H1 (cell line): ENCODE measurements at places on chromosomes 11 and 22. TPM values are rescaled to one million over a fixed set of nuclear protein-coding genes. Genes with fewer than 3 reads are reported as not detected.

DNA sequence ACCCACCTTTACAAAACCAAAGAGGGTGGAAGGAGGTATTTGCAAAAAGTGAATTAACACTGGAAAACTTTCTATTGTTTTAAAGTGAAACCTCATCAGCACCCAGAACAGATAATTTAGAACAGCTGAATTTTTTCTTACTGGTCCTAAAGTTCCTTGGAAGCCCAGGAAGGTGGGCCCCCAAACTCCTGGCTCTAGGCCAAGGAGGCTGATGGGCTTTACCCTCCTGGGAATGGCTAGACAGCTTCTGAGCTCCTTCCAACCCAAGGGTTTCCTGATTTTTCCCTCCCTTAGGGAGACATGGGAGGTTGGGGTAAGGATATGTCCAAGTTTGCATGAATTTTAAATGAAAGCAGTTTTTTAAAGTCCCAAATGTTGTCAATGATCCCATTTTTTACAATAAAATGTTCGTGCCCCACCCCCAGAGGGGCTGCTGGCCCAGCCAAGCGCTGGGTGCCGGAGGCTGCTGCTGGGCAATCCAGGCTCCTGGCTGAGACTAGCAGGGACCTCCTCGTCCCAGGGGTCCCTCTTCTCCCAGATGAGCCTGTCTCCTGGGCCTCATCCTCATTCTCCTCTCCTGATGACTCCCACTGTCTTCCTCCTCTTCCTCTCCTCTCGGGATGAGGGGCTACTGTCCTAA is 28.4 kb downstream of the RELT start:
- no peaks in the 10 kb centered on the region; the same call in 1 of the 2 replicates for H3K36me3 ChIP-seq
- no peak for DNase-seq
- H3K27me3 ChIP-seq, result no peaks in the 10 kb centered on the region
- H3K4me1 ChIP-seq, result peaks cover 2% of the 10 kb centered on the region

CASP5 gene
- not detected in 2 replicates for total RNA-seq

DNA sequence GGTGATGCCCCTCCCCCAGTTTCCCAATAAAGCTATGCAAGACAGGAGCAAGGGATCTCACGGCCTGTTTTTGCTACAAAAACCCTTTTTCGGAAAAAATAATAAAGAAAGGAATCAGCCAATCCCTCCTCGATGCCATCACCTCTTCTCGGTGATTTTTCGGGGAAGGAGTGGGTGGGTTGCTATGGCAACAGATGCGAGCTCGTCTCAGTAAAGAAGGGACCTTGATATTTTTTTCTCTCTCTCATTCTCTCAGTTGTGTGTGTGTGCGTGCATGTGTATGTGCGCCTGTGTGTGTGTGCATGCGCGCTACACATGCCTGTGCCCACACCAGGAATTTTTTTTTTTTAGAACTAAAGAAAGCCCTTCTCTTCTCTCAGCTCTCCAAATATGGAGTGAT is 3.8 kb upstream of the NPAS4 start:
- peaks cover 24% of the 10 kb centered on the region for H3K4me1 ChIP-seq
- no peak for DNase-seq
- peaks cover 28% of the 10 kb centered on the region for H3K27me3 ChIP-seq
- no peak overlapping the region for H3K4me3 ChIP-seq

DNA sequence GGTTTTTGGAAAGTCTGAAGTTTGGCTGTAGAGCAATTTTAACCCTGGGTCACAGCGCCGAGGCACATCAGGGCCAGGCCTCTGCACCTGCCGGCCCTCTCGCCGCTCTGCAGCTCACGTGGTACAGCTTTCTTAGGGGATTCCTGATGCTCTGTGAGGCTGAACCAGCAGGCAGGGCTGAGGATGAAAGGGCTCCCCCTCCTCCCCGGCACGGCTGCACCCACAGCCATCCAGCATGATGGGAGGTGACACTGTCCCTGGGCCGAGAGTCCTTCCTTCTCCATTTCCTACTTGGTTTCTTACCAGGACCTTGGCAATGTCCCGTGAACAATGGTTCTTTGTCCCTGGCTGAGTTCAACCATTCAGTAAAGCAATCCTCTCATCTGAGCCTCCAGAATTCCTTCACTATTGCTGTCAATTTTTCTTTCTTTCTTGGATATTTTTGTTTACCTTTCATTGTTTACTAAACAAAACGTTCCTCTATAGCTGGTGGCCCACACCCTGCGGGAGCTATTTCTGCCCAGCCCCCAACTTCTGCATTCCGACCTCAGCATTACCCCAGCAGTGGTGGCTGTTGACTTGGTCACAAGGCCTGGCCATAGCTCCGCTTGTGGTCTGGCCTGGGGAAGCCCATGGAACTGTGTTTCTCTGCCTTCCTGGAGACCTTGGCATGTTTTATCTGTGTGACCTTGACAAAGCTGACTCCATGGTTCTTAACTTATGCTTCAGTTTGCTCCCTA is 172.8 kb upstream of the B3GAT1 start:
- H3K4me1 ChIP-seq, result no peaks in the 10 kb centered on the region
- H3K36me3 ChIP-seq, result no peaks in the 10 kb centered on the region
- no peaks in the 10 kb centered on the region; the same call in 1 of the 2 replicates for H3K27me3 ChIP-seq

DNA sequence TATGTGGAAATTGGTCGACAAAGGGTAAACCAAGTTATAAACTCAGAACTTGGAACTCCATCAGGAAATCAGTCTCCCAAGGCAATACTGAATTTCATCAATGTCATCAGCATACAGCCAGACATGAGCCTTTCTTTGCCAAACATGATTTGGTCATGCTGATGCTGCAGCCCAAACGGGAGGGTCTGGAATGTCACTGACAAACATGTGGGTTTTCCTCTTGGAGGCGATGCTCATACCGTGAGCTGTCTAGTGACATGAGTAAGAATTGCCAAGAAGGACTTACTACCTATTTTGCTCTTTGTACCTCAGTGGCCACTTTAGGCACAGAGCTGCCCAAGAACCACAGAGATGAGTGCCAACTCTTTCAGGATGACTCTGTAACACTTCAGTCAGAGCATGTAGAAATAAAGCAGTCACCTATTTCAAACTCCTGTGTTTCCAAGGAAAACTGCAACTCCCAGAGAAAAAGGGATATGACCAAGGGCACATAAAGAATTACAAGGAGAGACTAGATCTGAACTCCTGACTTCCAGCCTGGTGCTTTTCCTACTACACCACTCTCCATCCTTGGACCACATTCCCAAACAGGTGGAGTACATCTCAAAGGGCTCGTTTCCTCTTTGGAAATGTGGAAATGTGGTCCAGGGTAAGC is 24.3 kb upstream of the MRGPRX2 start:
- H3K27ac ChIP-seq, result no peak overlapping the region
- H3K4me3 ChIP-seq, result no peak overlapping the region
- no peaks in the 10 kb centered on the region for H3K27me3 ChIP-seq

ANGPTL5 gene
- not detected in 2 replicates for total RNA-seq

SCO2 gene
- total RNA-seq, result 2.2 TPM in 1 of 2 replicates, not detected in the other

DNA sequence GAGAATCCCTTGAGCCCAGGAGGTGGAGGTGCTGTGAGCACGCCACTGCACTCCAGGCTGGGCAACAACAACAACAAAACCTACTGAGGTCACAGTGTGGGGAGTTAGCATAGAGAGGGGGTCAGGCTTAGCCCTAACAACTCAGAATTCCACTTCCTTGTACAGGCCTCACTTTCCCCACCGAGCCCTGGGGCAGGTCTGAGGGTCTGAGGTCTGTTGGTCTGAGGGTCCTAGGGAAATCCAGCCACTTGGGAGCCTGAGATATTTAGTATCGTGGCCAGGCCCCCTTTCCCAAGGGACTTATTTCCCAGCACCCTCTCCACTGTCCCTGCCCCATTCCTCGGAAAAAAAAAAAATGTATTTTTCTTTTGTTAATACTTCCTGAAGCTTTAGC is 34.8 kb upstream of the HORMAD2 start:
- H3K36me3 ChIP-seq, result no peaks in the 10 kb centered on the region
- no peak overlapping the region for H3K27ac ChIP-seq
- no peaks in the 10 kb centered on the region for H3K4me1 ChIP-seq
- H3K27me3 ChIP-seq, result no peaks in the 10 kb centered on the region
- DNase-seq, result no peak
- no peak overlapping the region for H3K4me3 ChIP-seq

GRCh38 chr11:73382183-73382582 is 6.0 kb downstream of the RELT start:
- H3K27ac ChIP-seq, result no peak overlapping the region
- H3K36me3 ChIP-seq, result no peaks in the 10 kb centered on the region
- H3K4me1 ChIP-seq, result no peaks in the 10 kb centered on the region
- no peak overlapping the region for H3K4me3 ChIP-seq

OR10G4 gene
- total RNA-seq, result not detected in 2 replicates

METTL15 gene
- total RNA-seq, result 10.5 and 11.1 TPM in 2 replicates

- DNase-seq, result no peak
- no peak overlapping the region for H3K4me3 ChIP-seq
- H3K27ac ChIP-seq, result no peak overlapping the region
These were observed 7.9 kb upstream of the AGBL2 start for GRCh38 chr11:47723041-47723440.

SCGB1A1 gene
- total RNA-seq, result not detected in 2 replicates

GRCh38 chr11:65539744-65540289 is 14.9 kb downstream of the SCYL1 start:
- H3K4me1 ChIP-seq, result peaks cover 9% of the 10 kb centered on the region
- no peak overlapping the region for H3K27ac ChIP-seq
- peak overlapping the region; percentile 68 for H3K4me3 ChIP-seq
- peak; percentile 89 for DNase-seq
- H3K36me3 ChIP-seq, result no peaks in the 10 kb centered on the region; the same call in 1 of the 2 replicates

- peaks cover 22% of the 10 kb centered on the region for H3K36me3 ChIP-seq
- H3K27me3 ChIP-seq, result no peaks in the 10 kb centered on the region
- no peak overlapping the region for H3K27ac ChIP-seq
- DNase-seq, result no peak
- H3K4me1 ChIP-seq, result no peaks in the 10 kb centered on the region
- H3K4me3 ChIP-seq, result no peak overlapping the region
These were observed 35.0 kb downstream of the HIRA start for GRCh38 chr22:19396561-19396933.

KDM4E gene
- total RNA-seq, result not detected in 2 replicates

GRCh38 chr22:31893460-31893859 is 50.9 kb upstream of the YWHAH start:
- no peaks in the 10 kb centered on the region for H3K36me3 ChIP-seq
- H3K27me3 ChIP-seq, result no peaks in the 10 kb centered on the region
- no peak overlapping the region for H3K27ac ChIP-seq
- no peak overlapping the region for H3K4me3 ChIP-seq

SMIM35 gene
- not detected in 2 replicates for total RNA-seq

FAM227A gene
- 3.8 and 3.9 TPM in 2 replicates for total RNA-seq

OR8H1 gene
- total RNA-seq, result not detected in 2 replicates

DNA sequence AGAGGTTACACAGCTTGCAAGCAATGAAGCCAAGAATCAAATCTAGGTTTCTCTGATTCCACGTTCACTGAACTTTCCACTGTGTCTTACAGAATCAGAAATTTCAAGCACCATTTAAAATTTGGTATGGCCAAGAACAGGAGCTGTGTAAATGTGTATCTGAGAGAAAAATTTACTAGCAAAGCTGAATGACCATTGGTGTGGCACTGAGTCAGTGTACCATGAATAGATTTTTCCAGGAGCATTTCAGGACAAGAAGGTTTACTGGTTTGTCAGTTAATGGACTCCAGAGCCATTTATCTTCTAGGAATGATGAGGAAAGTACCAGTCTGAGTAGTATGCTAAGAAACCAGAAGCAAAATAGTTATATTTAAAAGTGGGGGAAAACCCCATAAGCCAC is 269.4 kb upstream of the FAT3 start:
- no peak overlapping the region for H3K27ac ChIP-seq
- no peak for DNase-seq
- H3K4me1 ChIP-seq, result no peaks in the 10 kb centered on the region
- no peaks in the 10 kb centered on the region for H3K27me3 ChIP-seq
- H3K4me3 ChIP-seq, result no peak overlapping the region
- no peaks in the 10 kb centered on the region for H3K36me3 ChIP-seq

GRCh38 chr11:61587541-61587941 is 6.7 kb upstream of the SYT7 start:
- H3K27ac ChIP-seq, result no peak overlapping the region
- H3K27me3 ChIP-seq, result no peaks in the 10 kb centered on the region
- H3K4me3 ChIP-seq, result peak overlapping the region; percentile 40
- peaks cover 18% of the 10 kb centered on the region for H3K4me1 ChIP-seq
- DNase-seq, result no peak

GRCh38 chr11:11923828-11924227 is 82.1 kb downstream of the USP47 start:
- no peaks in the 10 kb centered on the region for H3K36me3 ChIP-seq
- no peaks in the 10 kb centered on the region for H3K4me1 ChIP-seq
- no peak for DNase-seq
- H3K27ac ChIP-seq, result no peak overlapping the region

- H3K4me3 ChIP-seq, result peak overlapping the region; percentile 97
- no peak for DNase-seq
- H3K27me3 ChIP-seq, result no peaks in the 10 kb centered on the region
- no peaks in the 10 kb centered on the region; the same call in 1 of the 2 replicates for H3K36me3 ChIP-seq
These were observed 1.1 kb upstream of the DDX6 start for GRCh38 chr11:118791961-118792569.

DNA sequence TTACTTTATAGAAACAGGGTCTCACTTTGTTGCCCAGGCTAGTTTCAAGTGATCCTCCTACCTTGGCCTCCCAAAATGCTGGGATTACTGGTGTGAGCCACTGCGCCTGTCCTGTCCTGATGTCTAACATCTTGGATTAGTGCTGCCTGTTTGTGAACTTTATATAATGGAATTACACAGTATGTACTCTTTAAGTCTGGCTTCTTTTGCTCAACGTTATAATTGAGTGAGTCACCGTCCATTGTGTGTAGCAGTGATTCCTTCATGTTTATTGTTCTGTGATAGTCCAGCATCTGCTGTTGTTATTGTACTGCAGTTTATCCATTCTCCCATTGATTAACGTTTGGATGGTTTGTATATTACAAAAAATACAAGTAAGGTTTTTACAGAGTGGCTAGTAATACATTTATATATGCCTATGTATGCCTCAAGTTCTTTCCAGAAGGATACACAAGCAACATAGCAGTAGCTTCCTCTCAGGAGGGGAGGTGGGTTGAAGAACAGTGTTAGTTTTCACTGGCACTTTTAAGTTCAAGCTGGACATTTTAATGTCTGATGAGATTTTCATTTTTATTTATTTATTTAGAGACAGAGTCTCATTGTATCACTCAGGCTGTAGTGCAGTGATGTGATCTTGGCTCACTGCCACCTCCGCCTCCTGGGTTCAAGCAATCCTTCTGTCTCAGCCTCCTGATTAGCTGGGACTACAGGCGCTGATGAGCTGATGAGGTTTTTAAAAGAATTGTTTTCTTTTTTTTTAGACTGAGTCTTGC is 25.2 kb upstream of the MICALL1 start:
- peaks cover 34% of the 10 kb centered on the region for H3K36me3 ChIP-seq
- DNase-seq, result no peak
- H3K4me1 ChIP-seq, result no peaks in the 10 kb centered on the region
- H3K27ac ChIP-seq, result no peak overlapping the region

- no peak for DNase-seq
- no peak overlapping the region for H3K4me3 ChIP-seq
- no peaks in the 10 kb centered on the region for H3K27me3 ChIP-seq
- no peaks in the 10 kb centered on the region for H3K36me3 ChIP-seq
These were observed 17.4 kb downstream of the LSP1 start for GRCh38 chr11:1870326-1870696.

HTR3A gene
- 6.5 and 7.5 TPM in 2 replicates for total RNA-seq

DNA sequence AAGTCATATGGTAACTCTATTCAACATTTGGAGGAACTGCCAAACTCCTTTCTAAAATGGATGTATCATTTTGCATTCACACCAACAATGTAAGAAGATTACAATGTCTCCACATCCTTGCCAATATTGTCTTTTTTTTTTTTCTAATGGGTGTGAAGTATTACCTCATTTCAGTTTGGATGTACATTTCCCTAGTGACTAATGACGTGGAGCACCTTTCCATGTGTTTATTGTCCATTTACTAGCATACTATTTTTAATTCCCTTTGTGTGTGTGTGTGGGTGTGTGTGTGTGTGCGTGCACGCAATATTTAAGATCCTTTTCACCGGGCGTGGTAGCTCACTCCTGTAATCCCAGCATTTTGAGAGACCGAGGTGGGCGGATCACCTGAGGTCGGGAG is 62.7 kb downstream of the APOL3 start:
- H3K27me3 ChIP-seq, result no peaks in the 10 kb centered on the region
